Stimulated activated naive B cell treated with anti-CD40 and anti-IgM and Interleukin-4, amounts not matched to agents 10 μg/mL and 1 μg/mL and 100 μg/mL, for 72 hours (primary cell): ENCODE measurements at places on chromosomes 1 and 21.

DNA sequence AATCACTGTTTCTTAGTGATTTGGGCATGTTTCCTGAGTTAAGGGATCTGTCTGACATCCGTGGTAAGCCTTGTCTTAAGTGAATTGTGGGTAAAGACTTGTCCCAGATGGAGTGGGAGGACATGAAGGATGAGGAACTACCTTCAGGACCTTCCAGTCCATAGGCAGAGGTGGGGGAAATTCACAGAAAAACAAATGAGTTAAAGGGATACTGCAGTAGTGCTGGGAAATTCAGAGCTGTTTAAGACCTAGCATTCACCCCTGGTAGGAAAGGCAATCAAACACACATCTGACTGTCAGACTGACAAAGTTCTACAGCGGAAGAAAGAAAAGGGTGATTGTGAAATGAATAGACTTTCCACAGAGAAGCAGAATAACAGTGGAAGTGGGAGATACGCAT lies 3.0 kb downstream of the GNAT2 start:
- H3K4me3 ChIP-seq, result no peak overlapping the region
- H3K36me3 ChIP-seq, result peaks cover 2% of the 10 kb centered on the region
- peaks cover 52% of the 10 kb centered on the region for H3K4me1 ChIP-seq
- H3K27me3 ChIP-seq, result no peaks in the 10 kb centered on the region

DNA sequence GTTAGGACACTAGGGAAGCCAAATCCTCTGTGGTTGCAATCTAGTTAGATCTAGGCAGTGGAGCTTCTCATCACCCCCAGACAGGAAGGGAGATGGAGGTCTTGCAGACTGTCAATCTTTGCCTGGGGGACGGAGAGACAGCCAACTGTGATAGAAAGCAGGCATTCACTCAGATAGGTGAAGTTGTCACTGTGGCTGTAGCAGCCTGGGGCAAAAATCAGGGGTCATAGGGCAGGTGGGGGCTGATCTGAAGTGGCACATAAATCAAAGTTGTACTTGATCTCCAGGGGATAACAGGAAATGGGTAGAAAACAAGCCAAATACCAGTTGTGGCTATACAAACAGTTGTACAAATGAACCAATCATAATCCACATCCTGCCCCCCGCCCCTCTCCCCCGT lies 620.9 kb upstream of the USP24 start:
- H3K4me1 ChIP-seq, result no peaks in the 10 kb centered on the region
- no peak overlapping the region for H3K4me3 ChIP-seq
- no peaks in the 10 kb centered on the region for H3K27me3 ChIP-seq
- H3K27ac ChIP-seq, result no peak overlapping the region
- no peaks in the 10 kb centered on the region for H3K36me3 ChIP-seq

GRCh38 chr1:89757532-89757931 lies 63.3 kb upstream of the LRRC8D start:
- peak overlapping the region; percentile 79 for H3K4me3 ChIP-seq
- peak; percentile 34 for DNase-seq
- peak overlapping the region; percentile 84 for H3K27ac ChIP-seq

DNA sequence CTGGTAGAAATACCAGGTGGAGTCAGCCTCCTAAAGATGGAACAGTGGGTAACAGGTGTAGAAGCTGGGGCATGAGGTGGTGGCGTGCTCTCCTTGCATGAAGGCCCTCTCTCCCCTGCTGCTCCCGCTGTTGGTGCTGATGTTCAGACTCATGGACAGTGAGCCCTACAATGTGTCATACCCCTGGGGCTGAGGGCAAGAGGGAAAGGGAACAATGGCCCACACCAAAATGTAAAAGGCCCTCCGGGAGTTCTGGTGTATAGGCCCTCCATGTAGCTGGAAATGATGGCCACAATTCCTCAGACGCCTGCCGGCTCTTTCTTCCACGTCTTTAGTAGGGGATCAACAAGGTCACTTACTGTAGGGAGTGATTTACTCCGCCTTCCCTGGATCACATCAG lies 194.9 kb downstream of the DYRK1A start:
- DNase-seq, result no peak
- H3K4me3 ChIP-seq, result no peak overlapping the region
- no peak overlapping the region for H3K27ac ChIP-seq
- H3K4me1 ChIP-seq, result peaks cover 18% of the 10 kb centered on the region
- H3K27me3 ChIP-seq, result no peaks in the 10 kb centered on the region
- no peaks in the 10 kb centered on the region for H3K36me3 ChIP-seq

GRCh38 chr1:1006305-1007159 lies 6.6 kb upstream of the HES4 start:
- H3K36me3 ChIP-seq, result peaks cover 2% of the 10 kb centered on the region
- H3K27me3 ChIP-seq, result peaks cover 39% of the 10 kb centered on the region
- H3K4me3 ChIP-seq, result no peak overlapping the region
- H3K4me1 ChIP-seq, result peaks cover 20% of the 10 kb centered on the region

- H3K36me3 ChIP-seq, result peaks cover 11% of the 10 kb centered on the region
- no peaks in the 10 kb centered on the region for H3K27me3 ChIP-seq
- H3K4me3 ChIP-seq, result peak overlapping the region; percentile 69
- H3K27ac ChIP-seq, result peak overlapping the region; percentile 91
Observed at GRCh38 chr1:155006601-155007101, 4.0 kb downstream of the ZBTB7B start.

DNA sequence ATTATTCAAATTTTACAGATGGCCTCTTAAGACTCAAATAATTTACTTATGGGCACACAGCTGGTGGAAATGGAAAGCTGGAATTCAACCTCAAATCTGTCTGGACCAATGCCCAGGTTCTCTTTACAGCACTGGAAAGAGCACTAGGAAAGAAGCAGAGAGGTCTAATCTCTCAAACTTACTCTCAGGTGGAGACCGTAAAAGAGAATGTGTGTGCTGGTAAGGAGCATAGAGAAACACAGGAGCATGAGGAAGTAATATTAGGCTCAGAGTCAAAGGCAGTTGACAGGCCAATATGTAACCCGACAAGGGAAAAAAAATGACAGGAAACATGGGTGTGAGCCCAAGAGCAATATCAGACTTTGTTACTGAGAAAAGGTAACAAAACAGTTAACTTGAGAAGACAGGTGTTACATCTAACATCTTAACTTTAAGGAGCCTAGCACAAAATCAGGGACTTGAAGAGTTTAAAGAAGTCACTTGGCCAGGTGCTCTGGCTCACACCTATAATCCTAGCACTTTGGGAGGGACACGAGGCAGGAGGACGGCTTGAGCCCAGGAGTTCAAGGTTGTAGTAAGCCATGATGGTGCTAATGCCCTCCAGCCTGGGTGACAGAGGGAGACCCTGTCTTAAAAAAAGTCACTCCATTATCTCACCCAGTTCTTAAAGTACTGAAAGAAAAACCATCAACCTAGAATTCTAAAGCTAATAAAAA lies 20.7 kb downstream of the PPP1R15B start:
- no peak overlapping the region for H3K27ac ChIP-seq
- DNase-seq, result no peak
- no peaks in the 10 kb centered on the region for H3K4me1 ChIP-seq
- peaks cover 5% of the 10 kb centered on the region for H3K36me3 ChIP-seq
- no peaks in the 10 kb centered on the region for H3K27me3 ChIP-seq

DNA sequence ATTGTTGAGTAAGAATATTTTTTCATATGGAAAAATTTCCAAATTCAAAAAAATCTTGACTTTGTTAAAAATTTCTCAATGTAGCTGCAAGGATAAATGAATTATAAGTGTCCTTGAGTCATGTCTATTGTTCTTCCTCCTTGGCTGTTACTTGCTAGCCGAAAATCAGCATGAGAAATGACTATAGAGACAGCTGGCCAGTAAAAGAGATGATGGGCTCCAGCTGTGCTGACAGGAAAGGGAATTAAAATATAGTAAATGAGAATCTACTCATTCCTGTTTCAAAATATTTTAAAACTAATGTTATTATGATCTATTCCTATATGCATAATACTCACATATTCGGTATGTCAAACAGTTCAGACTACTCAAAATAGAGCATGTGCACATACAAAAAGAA lies 1292.6 kb downstream of the BRINP3 start:
- DNase-seq, result no peak
- no peaks in the 10 kb centered on the region for H3K4me1 ChIP-seq
- H3K27ac ChIP-seq, result no peak overlapping the region
- no peaks in the 10 kb centered on the region for H3K27me3 ChIP-seq

DNA sequence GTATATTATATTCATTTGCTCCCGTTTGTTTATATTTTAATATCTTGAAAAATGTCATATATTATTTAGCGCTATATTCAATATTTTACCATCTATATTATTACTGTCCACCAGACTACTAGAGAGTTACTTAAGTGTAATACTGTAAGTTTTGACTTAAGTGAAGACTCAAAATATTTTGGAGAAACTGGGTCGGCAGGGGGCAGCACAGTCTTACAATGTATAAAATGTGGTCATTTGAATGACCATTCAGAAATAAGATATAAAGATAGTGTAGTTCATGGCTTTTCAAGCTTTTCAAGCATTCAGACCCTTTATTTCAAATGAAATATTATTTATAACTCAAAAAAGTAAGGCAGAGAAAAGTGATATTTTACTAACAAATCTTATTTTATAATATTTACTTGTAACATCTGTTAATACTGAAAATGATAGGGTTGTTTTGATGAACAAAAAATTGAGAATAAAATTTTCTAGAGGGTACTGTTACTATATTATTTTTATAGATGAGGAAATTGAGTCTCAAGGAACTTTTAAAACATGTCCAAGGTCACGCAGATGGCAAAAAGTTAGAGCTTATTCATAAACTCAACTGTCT lies 89.0 kb upstream of the SERTAD4 start:
- H3K27ac ChIP-seq, result no peak overlapping the region
- no peaks in the 10 kb centered on the region for H3K36me3 ChIP-seq
- DNase-seq, result peak; percentile 11
- H3K4me3 ChIP-seq, result no peak overlapping the region
- no peaks in the 10 kb centered on the region for H3K4me1 ChIP-seq

GRCh38 chr1:248686815-248687214 lies 15.8 kb downstream of the OR14I1 start:
- no peak overlapping the region for H3K27ac ChIP-seq
- no peaks in the 10 kb centered on the region for H3K27me3 ChIP-seq
- H3K4me3 ChIP-seq, result no peak overlapping the region

DNA sequence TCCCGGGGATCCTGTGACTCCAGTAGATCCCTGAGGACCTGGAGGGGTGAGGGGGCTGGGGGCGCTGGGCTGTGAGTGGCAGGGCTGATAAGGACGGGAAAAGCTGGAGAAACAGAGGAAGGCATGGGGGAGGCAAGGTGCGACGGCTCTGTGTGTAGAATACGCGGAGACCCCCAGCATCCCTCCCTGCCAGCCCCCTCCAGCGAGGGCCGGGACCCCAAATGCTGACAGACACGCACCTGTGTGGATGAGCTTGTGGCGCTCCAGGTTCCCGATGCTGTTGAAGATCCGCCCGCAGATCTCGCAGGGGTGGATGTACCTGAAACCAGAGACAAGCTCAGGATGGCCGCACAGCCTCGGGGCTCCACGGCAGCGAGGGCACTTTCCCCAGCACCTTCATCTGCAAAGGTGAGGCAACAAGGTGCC lies 53.0 kb upstream of the RIPK4 start:
- no peaks in the 10 kb centered on the region for H3K27me3 ChIP-seq
- no peak overlapping the region for H3K4me3 ChIP-seq
- peaks cover 45% of the 10 kb centered on the region for H3K36me3 ChIP-seq
- H3K27ac ChIP-seq, result no peak overlapping the region
- peaks cover 25% of the 10 kb centered on the region for H3K4me1 ChIP-seq
- no peak for DNase-seq

DNA sequence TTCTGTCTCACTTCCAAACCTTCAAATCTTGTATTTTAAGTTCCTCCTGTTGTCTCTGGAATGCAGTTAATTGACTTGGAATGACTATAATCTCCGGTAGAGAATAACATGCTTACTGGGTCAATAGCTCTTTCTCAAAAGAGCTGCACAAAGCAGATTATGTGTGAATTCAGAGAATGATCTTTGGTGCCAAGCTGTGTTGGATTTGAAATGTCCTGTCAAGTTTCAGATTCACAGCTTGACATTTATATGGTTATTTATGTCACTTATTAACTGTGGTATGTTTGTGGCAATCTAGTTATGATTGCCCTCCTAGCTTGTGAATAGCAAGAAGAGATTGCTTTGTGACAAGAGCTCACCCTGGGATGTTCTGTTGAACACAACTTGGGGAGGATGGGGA lies 128.3 kb upstream of the KCNE2 start:
- H3K27ac ChIP-seq, result no peak overlapping the region
- H3K4me3 ChIP-seq, result no peak overlapping the region
- peaks cover 15% of the 10 kb centered on the region for H3K27me3 ChIP-seq
- H3K36me3 ChIP-seq, result peaks cover 3% of the 10 kb centered on the region
- no peak for DNase-seq

- no peaks in the 10 kb centered on the region for H3K4me1 ChIP-seq
- DNase-seq, result no peak
Observed at GRCh38 chr1:197360068-197360467, 92.0 kb downstream of the CRB1 start.

- no peak overlapping the region for H3K4me3 ChIP-seq
- no peak for DNase-seq
- no peaks in the 10 kb centered on the region for H3K27me3 ChIP-seq
- H3K36me3 ChIP-seq, result no peaks in the 10 kb centered on the region
- no peak overlapping the region for H3K27ac ChIP-seq
Observed at GRCh38 chr1:172549621-172550280, 16.8 kb downstream of the SUCO start.

GRCh38 chr1:11796036-11796828 lies 9.5 kb downstream of the MTHFR start:
- no peak for DNase-seq
- H3K4me1 ChIP-seq, result peaks cover 18% of the 10 kb centered on the region
- H3K4me3 ChIP-seq, result peak overlapping the region; percentile 41
- H3K27me3 ChIP-seq, result no peaks in the 10 kb centered on the region
- H3K27ac ChIP-seq, result peak overlapping the region; percentile 20
- peaks cover 68% of the 10 kb centered on the region for H3K36me3 ChIP-seq

GRCh38 chr1:216766633-216767327 lies 43.6 kb upstream of the ESRRG start:
- H3K27me3 ChIP-seq, result no peaks in the 10 kb centered on the region
- no peak for DNase-seq
- H3K4me1 ChIP-seq, result no peaks in the 10 kb centered on the region
- H3K27ac ChIP-seq, result no peak overlapping the region
- no peak overlapping the region for H3K4me3 ChIP-seq

- peaks cover 42% of the 10 kb centered on the region for H3K4me1 ChIP-seq
- H3K27ac ChIP-seq, result peak overlapping the region; percentile 31
- H3K36me3 ChIP-seq, result peaks cover 71% of the 10 kb centered on the region
Observed at GRCh38 chr21:34962586-34963222, 86.4 kb downstream of the RUNX1 start.

DNA sequence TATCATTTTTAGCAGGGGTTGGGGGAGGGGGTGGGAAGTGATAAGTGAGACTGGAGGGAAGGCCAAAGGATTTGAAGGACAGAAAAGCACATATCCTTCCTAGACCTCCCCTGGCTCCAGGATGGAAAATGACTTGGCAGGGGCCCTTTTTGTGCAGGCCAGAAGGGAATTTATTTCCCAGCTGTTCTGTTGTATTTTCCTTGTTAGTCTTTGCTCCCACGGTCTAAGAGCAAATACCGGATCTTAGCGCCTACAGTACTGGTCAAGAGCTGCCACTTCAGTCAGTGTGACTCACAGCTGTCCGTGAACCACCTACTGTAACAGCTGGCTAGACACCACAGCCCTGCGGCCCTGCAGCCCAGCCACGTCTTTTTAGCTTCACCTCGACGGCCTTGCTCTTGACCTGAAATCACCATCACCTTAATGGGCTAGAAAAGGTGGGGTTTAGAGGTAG lies 51.0 kb upstream of the ERRFI1 start:
- no peak overlapping the region for H3K27ac ChIP-seq
- H3K4me3 ChIP-seq, result no peak overlapping the region
- DNase-seq, result no peak
